ENCODE measurements at places on chromosomes 1 and 21.
A peak's percentile ranks its signal among the peaks of the same experiment; 100 is the strongest.

GRCh38 chr1:89104687-89105086 lies 21.2 kb downstream of the GBP2 start:
- no peak for DNase-seq

- no peak for DNase-seq
Measured at GRCh38 chr21:15686506-15686905, 43.3 kb upstream of the USP25 start.

- no peak for DNase-seq
Measured at GRCh38 chr1:177239792-177240191, 69.0 kb downstream of the BRINP2 start.

DNA sequence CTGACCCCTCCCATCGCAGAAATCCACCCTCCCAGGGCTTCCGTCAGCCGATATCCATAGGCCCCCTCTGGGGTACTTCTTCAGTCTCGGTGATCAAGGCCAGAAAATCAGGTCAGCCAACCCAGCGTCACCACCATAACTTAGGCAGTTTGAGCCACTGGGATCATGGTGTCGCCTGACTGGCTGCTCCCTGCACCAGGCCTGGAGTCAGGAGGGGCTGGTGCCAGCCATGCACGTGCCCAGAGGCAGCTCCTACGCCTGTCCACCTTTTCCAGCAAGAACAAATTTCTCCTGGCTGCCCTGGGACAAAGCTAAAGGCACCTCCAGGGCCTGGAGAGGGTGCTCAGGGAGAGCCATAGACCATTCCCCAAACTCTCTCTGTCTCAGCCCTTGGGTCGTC lies 4.8 kb upstream of the CTRC start:
- no peak for DNase-seq

DNA sequence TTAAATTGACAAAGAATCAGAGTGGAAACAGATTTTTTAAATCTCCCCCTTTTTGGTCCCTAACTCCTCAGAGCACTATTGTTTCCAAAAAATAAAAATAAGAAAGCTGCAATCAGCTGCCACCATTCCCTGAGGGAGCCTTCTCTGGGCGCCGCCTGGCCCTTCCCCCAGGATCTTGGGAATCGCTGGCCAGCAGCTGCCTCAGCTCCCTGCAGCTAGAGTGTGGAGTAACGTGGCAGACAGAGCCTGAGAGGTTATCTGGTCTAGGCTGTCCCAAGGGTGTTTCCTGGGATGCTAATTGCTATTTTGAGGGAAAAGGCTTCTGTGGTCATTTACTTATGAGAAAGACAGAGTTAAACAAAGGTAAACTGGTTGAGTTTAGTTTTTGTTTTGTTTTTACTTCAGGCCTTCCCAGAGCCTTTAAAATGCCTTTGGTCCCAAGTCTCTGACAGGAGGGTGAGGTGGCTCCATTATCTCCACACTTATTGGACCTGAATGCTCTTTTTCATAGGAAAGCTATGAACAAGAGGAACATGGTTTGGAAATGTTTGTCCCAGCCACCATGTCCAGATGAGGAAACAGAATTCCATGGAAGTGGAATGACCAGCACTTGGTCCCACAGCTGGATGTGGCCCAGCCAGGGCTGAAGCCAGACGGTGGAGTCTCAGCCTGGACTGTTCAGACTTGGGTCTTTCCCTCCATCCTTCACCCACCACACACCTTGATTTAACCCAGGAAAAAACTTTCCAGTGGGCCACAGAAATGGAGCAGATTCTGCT lies 14.1 kb upstream of the KIAA1614 start:
- no peak for DNase-seq

- no peak for DNase-seq
Measured at GRCh38 chr1:90193116-90193515, 198.2 kb downstream of the ZNF326 start.

- DNase-seq, result peak; percentile 48
Measured at GRCh38 chr1:98086796-98087441, 166.1 kb upstream of the DPYD start.

DNA sequence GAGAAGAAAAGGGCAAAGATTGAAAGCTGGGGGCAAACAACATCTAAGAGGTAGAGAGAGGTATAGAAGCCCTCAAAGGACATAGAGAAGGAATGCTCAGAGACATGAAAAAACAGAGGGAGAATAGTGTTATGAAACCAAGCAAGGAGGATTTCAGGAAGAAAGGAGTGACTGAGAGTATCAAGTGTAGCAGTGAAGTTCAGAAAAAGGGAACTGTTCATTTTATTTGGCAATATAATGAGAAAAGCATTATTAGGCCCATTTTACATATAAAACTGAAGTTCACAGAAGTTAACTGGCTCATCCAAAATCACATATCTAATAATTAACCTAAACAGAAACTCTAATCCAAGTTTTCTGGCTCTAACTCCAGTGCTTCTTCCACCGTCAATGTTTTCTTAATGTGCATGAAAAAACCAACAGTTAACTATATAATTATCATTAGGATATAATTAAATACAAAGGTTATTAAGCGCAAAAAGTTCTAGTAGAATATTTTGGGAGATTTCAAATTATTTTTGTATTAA lies 17.7 kb downstream of the NEXN start:
- no peak for DNase-seq

DNA sequence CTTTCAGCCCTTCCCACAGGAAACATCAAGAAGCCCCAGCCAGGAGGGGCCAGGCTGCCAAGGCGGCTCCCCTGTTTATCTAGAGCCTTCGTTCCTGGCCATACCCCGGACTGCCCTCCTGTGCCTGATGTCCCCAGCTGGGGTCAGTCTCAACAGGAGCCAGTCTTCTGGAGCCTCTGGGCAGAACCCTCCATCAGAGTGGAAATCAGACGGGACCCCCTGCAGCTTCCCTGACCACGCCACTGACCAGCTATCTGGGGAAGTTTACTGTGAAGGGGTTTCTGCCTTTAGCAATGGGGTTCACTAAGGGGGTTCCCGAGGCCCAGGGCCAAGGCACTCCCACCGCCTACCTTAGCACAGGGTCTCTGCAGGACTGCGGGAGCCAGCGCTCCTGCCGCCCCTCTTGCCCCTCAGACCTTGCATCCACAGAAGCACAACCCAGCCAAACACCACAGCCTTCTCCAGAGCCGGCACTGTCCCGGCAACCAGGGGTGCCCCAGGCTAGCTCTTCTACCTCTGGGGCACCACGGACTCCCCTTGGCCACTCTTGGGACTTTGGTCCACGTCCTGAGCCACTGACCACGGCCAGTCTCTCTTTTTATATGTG lies 3.5 kb upstream of the MTFR1L start:
- DNase-seq, result no peak

DNA sequence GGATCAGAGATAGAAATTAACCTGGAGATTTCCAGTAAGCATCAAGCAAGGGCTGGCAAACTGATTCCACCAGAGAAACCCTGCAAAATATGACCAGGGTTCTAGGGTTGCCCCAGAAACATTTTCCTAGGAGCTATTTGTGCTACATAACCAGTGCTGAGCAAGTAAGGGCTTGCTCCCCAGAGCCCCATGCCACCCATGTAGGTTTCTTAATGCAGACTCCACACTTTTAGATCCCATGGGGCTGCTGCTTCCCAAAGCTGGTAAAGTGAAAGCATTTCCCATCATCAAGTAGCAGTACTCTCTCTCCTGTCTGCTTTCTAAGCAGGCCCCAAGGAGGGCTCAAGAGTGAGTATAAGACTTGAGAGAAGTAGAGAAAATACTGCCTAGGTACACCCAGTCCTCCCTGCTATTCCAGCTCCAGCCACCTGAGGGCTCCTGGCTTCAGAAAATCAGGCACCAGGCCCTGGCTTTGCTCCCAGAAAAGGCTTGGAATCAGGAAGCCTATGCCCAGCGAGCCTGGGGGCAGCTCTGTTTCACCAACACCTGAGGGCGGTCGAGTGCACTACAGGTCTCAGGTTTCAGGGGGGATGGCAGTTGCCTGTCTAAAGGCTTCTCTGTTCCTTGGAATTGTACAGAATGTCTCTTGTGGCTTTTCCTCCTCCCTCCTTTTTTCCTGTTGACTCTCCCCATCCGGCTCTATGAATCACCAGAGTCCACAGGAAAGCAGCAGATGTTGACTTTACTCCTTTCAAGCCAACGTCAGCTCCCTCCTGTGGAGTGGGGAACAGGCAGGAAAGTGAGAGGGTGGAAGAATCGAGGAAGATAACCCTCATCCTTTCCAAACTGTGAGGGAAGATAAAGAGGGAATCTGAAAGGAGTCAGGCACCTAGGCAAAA lies 6.2 kb upstream of the ANKRD35 start:
- peak; percentile 98 for DNase-seq

DNA sequence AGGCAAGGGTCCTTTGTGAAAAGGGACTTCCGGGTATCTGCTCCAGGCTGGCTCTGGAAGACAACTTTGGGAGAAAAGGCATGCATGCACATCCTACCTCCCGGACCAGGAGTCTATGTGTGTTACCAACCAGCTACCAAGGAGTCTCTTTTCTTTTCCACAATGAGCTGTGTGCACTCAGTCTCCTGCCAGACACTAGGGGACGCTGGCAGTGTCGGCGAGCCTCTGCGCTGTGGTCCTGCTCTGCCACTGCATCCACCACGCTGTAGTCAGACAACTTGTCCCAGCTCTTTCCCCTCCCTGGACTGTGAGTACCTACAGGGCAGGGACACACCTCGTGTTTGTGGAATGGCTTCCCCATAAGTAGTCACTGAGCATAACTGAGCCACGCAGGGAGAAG lies 5.1 kb upstream of the SSR2 start:
- DNase-seq, result peak; percentile 36

DNA sequence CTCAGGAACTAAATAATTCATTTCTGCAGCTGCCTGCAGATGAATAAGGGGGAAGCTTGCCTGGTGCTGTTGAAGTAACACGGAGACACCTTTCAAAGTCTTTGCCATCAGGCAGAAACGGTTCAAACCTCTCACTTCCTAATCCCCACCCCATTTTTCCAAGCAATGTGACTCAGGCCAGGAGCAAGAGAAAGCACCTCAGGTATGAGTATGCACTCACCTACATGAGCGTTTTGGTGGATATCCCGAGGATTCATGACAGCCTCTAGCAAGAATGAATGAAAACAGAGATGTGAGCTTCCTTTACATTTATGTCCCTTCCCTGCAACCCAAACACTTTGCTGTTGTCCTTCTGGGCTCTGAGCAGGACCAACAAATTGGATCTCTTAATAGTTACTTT lies 63.4 kb upstream of the LAX1 start:
- no peak for DNase-seq

- peak; percentile 99 for DNase-seq
Measured at GRCh38 chr1:84619383-84620102, 45.3 kb upstream of the CTBS start.

- DNase-seq, result no peak
Measured at GRCh38 chr21:35563885-35564451, 496.4 kb downstream of the SETD4 start.

DNA sequence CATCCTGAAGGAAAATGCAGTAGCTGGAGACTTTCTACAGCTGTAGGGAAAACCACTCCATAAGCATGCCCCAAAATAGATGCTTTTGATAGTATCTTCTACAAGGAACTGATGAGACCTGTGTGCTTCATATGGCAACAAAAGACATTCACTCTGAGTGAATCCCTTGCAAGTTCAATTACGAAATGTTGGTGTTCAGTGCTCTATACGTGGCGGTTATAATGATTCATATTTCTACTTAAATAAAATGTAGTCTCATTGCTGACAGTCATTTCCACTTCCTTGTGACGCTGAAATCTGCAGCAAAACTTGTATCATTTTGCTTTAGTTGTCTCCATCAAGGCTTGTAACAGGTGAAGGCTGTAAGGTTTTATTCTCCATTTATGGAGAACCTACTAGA lies 20.6 kb downstream of the TOR1AIP2 start:
- DNase-seq, result no peak

GRCh38 chr1:14265495-14265894 lies 333.0 kb upstream of the KAZN start:
- DNase-seq, result no peak

DNA sequence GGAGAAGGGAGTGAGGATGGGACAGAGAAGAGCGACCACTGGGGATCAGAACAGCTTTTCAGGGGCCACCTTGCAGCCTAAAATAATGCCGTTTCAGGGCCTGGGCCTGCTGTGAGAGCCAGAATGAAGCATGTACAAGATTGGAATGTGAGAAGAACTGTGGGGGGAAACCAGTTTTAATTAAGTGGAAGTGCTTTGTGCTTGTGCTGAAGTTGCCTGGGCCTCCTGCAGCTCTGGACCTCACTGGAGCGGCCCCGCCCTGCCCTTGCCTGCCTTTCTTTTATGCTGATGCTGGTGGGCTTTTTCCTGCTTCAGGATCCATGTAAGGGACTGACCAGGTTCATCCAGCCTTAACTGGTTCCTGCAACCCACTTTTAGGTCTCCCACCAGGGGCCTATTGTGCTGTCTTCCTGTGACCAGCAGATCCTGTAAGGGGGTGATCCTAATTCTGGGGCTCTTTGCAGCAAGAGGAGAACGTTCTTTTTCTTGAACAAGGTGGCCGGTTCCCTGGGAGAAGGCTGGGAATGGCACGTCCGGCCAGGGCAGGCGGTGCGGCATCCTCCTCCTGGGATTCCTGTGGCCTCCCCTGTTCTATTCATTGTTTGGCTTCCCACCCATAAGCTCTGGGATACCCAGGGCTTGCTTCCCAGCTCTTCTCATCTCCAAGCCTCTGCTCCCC lies 3.2 kb downstream of the C1orf226 start:
- no peak for DNase-seq

Data from RKO (cell line).